ENCODE measurements at places on chromosomes 3 and 15. TPM values are rescaled to one million over a fixed set of nuclear protein-coding genes. Genes with fewer than 3 reads are reported as not detected.

Gene BMF
- polyA plus RNA-seq = 8.5 TPM

Gene GLT8D1
- 88.2 TPM for polyA plus RNA-seq

Gene ANKUB1
- polyA plus RNA-seq = not detected

Gene AHSG
- polyA plus RNA-seq = 0.16 TPM

Gene ISLR
- polyA plus RNA-seq = 186 TPM

Gene CCDC39
- polyA plus RNA-seq = 1.2 TPM

Gene COLQ
- 33.2 TPM for polyA plus RNA-seq

Gene GRK7
- polyA plus RNA-seq = 0.13 TPM

Gene KNL1
- polyA plus RNA-seq = 11.8 TPM

Gene SLC7A14
- not detected for polyA plus RNA-seq

Gene DUOX1
- 3.8 TPM for polyA plus RNA-seq

Gene SAMD7
- polyA plus RNA-seq = not detected

Gene TLR9
- 0.05 TPM for polyA plus RNA-seq

Gene NME9
- 0.37 TPM for polyA plus RNA-seq

Gene ZNF620
- polyA plus RNA-seq = 2.4 TPM

Gene HTR3C
- polyA plus RNA-seq = not detected

Gene TNIK
- polyA plus RNA-seq = 39.6 TPM

Gene IDH3A
- polyA plus RNA-seq = 40.1 TPM

Gene SCN5A
- polyA plus RNA-seq = 8.0 TPM

Gene LRRC3B
- 8.0 TPM for polyA plus RNA-seq

Gene NAALADL2
- 5.7 TPM for polyA plus RNA-seq

Gene KNG1
- 0.07 TPM for polyA plus RNA-seq

Gene XCR1
- polyA plus RNA-seq = 0.05 TPM

Gene GOLGA8S
- polyA plus RNA-seq = 0.75 TPM

Gene SLC6A1
- 3.0 TPM for polyA plus RNA-seq

Gene CX3CR1
- polyA plus RNA-seq = 3.2 TPM

Gene GAP43
- polyA plus RNA-seq = 3.2 TPM

Gene TM4SF18
- polyA plus RNA-seq = 12.1 TPM

Gene TGM4
- polyA plus RNA-seq = 0.04 TPM

Gene CNTN4
- polyA plus RNA-seq = 17.4 TPM

Gene DAZL
- polyA plus RNA-seq = 0.44 TPM

Measured in muscle of back (tissue), 13 donors.